ENCODE measurements at places on chromosomes 1 and 21.

GRCh38 chr1:219478811-219479210, 134.1 kb downstream of the ZC3H11B start:
- no peak for DNase-seq

DNA sequence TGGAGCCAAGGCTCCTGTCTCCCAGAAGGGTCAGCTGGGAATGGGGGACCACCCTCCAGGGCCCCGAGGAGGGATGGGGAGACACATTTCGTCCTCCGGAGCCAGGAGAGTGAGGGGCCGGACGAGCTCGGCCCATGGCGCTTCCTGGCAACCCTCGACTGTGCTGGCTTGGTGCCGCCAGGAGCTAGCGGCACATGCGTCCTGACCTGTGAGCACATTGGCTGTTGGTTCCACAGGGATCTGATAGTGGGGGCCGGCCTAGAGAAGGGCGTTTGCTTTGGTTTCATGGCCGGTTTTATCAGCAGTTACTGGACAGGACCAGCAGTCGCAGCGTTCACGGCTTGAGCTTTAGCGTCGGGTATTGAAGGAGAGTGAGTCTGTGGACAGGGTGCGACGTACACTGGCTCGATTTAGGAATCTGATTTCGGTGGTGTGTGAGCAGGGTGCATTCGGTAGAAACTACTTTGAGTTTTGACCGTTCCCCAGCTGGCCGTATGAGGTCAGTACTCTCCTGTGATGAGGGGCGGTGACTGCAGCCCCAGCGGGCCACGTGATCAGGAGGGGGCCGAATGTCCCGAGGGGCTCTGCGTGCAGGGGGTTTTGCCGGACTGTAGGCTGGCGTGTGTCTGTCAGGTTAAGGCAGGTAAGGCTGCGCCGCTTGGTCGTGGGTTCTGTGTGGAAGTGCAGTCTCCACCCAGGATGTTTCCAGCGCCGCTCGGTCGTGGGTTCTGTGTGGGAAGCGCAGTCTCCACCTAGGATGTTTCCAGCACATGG, 18.7 kb downstream of the FAAP20 start:
- DNase-seq, result no peak

GRCh38 chr1:40050863-40051262, 10.3 kb downstream of the CAP1 start:
- no peak for DNase-seq

DNA sequence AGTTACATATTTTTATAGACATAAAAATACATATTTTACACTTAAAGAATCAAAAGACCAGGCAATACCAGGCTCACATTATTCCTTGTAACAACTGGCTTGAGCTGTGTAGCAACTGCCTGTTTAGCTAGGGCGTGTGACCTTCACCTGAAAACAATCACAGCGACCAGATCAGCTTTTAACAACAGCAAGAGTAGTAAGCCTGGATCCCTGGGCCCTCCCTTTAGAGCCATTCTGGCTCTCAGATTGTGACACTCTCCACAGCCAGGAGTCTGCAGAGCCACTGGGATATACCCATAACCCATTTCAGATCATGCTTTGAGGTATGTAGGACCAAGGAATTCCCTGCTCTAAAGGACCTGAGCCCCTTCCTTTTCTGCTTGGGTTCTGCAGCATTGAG, 29.4 kb upstream of the GNG4 start:
- DNase-seq, result no peak

GRCh38 chr1:78236716-78237115, 190.9 kb downstream of the GIPC2 start:
- DNase-seq, result no peak

DNA sequence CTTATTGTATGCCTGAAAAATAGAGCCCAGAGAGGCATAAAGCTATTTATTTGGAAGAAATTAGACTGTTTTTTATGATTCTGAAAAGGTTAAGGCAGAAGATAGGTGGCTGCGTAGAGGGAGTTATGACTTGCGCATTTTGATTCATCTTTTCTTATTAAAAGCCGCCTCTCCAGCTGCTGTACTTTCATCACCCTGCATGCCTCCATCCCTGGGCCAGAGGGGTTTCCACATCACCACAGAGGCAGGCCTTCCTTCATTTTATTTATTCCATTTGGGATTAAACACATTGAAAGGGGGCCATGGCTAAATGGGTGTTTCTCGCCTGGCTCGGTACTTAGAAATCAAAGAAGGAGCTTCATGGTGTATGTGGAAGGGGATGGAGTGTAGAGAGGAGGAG, 14.6 kb upstream of the RGS8 start:
- DNase-seq, result no peak

GRCh38 chr1:80825067-80825466, 975.7 kb upstream of the ADGRL2 start:
- DNase-seq, result no peak

DNA sequence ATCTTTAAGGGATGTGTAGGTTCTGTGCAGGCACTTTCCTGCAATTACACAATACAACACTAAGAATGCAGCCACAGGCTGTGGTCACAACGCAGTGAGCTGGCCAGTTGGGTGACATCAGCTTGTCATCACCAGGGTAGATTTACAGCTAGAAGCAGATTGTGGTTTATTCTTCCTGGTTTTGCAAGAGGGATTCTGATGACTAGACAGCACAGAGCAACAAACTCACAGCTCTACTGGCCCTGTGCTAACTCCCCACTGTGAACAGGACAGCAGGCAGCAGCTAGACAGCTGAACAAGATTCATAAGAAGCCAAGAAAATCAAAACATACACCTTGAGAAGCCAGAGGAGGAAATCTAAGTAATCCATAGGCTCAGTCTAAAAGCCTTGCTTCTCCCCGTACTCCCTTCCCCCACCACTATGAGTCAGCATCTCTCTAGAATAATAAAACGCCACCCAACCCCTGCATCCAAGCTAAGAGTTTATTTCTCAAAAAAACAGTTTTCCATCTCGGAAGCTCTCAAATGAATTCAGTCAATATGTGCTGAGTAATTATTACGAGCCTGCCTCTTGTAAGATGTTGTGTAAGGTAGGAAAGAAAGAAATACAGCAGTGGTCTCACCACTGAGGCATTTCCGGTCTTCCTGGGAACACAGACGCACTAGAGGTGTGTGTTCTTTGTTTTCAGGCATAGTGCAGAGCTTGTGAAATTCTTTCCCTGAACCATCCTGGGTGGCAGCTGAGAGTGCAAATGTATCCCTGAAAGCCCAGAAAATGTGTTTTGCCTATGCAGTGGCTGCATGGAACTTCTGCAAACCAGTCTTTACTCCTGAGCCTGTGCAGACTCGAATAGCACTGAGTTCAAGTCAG, 162.8 kb downstream of the NTPCR start:
- DNase-seq, result peak; percentile 64

DNA sequence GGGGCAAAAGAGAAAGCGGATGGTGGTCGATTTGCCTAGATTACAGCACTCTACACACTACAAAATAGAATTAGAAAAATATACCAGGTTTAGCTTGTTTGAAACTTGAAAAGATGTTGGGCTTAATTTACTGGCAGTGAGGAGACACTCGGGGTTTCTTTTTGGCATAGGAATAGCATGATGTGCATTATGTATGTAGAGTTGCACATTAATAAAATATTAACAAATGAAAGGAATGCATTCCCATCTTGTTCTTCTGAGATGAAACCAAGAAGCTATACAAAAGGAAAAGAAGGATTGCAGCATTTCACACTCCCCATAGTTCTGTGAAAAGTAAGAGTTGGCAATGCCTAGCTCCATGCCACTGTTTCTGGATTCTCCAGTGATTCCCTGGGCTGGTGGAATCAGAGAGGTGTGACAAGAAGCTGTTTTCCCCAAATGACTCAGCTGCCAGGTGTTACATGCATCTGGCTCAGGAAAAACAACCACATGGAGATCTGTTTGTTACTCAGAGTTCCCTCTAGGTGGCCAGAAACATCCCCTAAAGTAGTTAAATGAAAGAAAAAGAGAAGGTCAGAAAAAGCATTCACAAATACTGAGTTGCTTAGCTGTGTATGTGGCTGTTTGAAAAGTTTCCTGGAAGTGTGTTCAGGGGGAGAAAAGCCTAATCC, 115.6 kb downstream of the UCK2 start:
- no peak for DNase-seq

DNA sequence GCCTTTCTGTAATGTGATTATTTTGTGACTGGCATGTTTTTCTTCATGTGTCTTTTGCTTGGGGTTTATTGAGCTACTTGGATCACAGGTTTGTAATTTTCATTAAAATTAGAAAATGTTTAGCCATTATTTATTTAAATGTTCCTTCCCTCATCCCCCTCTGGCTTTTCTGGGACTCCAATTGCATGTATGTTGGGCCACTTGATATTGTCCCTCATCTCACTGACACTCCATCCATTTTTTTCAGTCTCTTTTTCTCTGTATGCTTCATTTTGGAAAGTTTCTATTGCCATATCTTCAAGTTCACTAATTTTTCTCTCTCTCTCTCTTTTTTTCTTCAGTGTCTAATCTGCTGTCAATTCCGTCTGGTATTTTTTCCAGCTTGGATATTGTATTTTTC, 390.1 kb downstream of the PRDM2 start:
- DNase-seq, result no peak

- DNase-seq, result no peak
Measured at GRCh38 chr21:37800057-37800455, 116.2 kb downstream of the KCNJ6 start.

DNA sequence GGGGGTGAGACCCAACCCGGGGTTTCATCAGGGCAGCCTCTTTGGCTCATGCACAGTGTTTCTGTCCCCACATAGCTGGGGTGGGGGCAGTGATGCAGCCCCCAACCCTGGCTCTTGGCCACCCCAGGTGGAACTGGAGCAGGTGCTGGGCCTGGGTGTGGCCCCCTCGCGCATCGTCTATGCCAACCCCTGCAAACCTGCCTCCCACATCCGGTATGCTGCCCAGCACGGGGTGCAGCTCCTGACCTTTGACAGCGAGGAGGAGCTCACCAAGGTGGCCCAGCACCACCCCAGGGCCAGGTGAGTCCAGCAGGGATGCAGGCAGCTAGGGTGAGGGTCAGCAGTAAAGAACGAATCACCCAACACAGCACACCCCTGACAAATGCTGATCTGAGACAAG, 72.3 kb upstream of the TINAGL1 start:
- no peak for DNase-seq

GRCh38 chr1:52159033-52159789, 17.3 kb downstream of the ZFYVE9 start:
- DNase-seq, result no peak

- DNase-seq, result peak; percentile 62
Measured at GRCh38 chr1:36328713-36329112, 5.3 kb upstream of the EVA1B start.

- no peak for DNase-seq
Measured at GRCh38 chr1:202148391-202148790, 3.9 kb upstream of the ARL8A start.

DNA sequence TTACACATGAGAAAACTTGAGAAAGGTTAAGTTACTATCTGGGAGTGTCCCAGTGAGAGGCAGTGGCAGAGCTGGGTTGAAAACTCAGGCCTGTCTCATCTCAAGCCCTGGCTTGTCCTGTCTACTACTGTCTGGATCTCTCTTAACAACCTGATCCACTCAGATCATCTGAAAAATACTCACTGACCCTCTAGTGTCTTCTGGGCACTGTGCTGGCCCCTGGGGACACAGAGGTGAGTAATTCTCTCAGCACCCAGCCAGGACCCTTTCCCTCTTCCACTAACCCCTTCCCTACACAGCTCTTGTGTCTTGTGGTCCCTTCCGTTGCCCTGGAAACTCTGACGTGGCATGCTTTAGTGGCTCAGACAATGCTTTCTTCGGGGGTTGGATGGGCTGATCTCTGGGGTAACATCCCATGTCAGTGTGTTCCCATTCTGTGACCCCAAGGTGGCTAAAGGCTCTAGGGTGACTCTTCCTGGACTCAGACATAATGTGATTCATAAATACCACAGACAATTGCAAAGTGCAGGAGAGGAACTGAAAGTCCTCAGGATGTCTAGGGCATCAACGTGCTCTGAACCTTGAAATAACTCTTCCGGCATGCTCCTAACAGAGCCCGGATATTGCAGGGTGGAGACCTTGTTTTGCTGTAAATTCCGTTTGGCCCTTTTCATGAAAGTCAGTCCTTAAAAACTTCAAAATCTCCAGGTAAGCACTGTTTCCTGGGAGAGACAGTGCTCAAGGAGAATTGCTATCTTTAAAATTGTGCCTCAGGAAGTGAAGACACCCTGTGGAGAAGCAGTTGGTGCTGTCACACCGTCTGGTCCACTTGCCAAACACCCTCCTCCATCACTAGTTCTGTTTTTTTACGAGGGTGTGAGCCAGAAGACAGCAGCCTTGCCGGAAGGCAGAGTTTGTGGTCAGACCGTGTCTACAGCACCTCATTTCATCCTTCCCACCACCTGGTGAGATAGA, 4.0 kb downstream of the SHISAL2A start:
- DNase-seq, result no peak

- no peak for DNase-seq
Measured at GRCh38 chr1:177343445-177343844, 172.7 kb downstream of the BRINP2 start.

- no peak for DNase-seq
Measured at GRCh38 chr1:216410026-216410425, 13.2 kb downstream of the USH2A start.

DNA sequence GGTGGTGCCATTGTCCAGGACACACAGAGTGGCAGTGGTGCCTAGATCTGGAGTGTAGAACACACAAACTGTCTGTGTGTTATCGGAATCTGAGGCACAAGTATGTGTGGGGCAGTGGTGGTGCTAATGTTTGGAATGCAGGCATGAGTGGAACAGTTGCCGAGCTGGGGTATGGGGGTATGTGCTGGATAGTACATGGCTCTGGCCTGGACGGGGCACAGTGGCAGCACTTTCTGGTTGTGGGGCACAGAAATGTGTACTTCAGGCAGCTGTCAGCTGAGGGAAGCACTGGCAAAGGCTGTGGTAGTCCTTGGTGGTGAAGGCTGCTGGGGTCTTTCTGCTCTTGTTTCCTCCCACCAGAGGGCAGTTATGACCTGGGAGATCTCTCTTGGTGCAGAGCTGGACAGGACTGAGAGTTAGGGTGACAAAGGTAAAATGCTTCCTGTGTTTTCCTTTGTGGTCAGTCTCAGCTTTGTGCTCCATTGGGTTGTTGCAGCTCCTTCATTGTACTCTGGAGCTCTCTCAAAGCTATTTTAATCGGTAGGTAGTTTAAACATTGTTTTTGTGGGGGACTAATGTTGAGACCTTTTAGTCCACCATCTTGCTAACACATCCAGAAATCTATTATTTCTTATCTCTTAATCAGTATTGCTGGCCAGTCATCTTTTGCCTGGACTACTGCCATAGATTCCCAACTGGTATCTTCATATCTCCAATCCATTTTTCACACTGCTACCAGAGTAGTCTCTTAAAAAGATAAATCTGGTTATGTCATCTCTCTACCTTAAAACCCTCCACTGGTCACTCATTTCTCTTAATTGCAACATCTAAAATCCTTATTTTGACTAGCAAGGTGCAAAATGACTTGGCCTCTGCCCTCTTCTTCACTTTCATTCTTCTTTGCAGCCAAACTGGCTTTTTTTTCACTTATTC, 83.9 kb upstream of the NBPF4 start:
- no peak for DNase-seq

Data from right lobe of liver (tissue), 6 donors.